ENCODE measurements at places on chromosomes 6 and 20.

DNA sequence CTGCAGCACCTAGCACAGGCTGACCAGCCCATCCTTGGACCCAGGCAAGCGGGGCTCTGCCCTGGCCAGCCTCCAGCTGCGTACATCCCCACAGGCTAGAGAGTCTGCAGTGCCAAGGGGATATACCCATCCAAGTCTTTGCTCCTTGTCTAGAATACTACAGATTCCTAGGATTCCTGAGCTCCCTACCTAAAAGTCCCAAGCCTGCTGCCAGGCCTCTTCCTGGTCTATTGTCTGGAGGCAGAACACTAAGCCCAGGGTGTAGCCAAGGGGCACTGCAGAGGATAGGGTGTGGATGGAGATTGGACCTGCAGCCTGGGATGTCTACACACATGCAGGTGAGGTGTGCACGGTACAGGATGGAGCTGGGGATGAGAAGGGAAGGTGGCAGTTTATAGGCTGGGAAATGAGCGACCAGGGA is 90.0 kb upstream of the SIRPA start:
- no peak for DNase-seq

DNA sequence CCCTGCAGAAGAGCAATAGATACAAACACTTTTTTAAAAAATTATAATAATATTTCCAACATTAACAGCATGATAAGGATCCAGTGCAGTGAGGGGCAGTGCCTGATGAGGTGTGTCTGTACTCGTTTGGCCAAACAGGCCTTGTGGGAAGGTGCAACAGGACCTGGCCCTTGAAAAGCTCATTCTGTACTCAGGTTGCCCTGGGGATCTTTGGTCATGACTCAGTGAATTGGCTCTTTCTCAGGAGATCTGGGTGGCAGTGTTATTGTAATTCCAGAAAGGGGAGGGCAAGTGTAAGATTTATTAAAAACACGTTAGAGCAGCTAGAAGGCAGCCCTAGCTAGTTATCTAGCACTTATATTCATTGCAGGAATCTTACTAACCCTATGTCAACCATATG is 2.9 kb upstream of the SPINT3 start:
- DNase-seq: no peak

GRCh38 chr6:161225681-161226008 is 48.2 kb downstream of the AGPAT4 start:
- DNase-seq: no peak

- peak; percentile 47 for DNase-seq
These were observed 53.9 kb upstream of the HFE start for GRCh38 chr6:26033085-26033940.

DNA sequence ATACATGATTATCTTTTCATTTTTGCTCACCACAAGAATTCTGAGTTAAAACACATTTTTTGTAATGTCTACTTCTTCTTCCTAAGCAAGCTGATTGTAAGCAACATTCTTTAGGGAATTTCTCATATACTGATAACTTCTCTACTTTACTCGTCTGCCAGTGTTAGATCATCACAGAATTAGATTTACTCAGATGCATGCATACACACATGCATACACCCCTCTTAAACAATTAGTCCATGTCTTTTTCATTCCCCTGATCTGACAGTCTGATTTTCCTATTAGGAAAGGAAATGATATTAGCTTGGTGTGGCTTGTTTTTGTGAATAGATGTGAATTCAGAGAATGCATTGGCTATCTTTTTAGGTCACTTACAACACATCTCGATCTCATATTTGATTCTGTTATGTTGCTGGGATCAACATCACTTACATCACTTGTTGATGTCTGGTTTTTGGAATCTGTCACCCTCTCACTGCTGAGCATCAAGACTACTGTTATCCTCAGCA is 91.4 kb downstream of the FIG4 start:
- DNase-seq: no peak

Data from head of caudate nucleus (tissue), 42 donors.